Posterior cingulate gyrus (tissue), 11 donors: ENCODE measurements at places on chromosomes 2 and 18.

DNA sequence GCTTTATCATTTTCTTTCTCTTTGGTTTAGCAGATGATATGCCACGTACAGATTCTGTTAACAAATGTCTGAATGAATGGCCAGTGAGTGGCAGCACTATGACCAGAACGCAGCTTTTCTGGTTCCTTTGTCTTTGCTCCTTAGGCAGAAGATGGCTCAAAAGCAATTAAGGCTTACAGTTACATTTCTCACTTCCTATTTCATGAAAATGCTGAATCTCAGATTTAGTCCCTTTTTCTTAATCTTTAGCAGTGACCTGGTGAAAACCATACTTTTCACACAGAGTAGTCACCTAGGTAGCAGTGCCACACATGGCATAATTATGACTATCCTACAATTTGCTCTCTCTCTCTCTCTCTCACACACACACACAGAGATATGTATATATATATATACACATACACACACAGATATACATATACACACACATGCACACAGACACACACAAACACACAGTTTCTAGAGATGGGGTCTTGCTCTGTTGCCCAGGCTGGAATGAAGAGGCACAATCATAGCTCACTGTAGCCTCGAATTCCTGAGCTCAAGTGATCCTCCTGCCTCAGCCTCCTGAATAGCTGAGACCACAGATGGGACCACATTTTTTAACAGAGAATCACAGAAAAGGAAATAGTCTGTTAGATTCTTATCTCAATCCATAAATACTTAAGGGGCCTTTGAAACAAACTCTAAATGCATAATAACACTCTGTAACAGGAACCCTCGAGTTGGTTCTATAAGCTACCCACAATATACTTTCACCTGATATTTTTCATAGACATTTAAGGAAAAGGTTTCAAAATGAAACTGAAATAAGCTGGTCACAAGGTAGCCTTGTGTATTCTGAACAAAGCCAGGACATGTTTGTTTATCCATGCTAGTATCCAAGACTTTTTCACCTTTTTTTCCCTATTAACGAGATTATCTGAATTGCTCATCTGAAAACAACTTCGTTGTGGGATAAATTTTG lies 11.6 kb downstream of the PDE6D start:
- DNase-seq, result no peak

DNA sequence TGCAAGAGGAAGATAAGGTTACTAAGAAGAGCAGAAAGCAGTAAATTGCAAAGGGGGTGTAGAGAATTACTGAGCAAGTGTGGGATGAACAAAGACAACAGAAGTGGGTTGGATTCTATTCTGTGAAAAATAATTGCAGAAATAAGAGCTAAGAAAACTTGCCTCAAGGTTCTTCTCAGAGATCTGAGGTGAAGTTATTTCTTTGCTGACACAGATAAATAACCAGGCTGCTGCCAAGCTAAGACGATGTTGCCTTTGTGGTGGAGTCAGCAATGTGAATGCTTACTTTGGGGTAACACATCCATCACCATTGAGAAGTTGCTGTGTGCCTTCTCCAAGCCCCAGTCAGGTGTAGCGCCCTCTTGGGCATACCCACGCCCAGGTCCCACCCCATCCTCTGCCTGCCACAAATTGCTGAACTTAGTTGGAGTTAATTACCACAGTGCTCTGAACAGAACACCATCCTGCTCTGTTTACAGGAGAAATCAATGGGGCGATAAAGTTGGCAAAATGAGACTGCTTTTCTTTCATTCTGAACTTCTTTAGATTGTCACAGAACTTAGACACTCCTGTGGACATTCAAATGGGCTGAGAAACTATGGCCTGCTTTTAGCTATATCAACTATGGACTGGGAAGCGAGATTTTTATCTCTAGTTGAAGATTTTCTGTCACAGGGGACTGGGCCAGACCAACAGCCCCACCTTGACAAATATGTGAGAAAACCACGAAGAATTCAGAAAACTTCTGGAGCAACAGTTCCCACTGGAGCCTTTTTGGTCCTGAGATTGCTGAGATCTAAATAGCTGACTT lies 283.6 kb downstream of the TMX3 start:
- DNase-seq, result no peak

DNA sequence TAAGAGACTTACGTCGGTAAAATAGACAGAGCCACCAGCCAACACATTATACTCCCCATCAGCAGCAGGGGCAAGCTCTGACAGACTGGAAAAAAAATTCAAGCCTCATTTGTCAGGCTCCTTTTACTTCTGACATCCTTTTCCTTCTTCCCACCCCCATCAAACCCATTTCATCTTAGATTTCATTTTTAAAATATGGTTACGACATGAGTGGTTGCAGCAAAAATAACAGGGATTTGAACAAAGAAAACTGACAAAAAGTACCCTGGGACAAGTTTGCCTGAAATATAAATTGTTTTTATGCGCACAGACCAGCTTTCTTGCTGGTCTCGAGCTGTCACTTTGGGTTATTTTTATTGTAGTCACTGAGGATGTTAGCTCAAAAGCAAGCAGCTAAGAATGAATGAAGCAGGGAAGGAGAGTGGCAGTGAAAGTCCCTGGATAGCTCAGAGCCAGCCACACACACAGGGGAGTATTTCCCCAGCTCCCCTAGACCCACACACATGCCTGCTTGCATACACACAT lies 30.7 kb upstream of the LINC00305 start:
- DNase-seq, result no peak

- no peak for DNase-seq
Measured at GRCh38 chr18:49247781-49248180, 212.7 kb downstream of the DYM start.
